ENCODE measurements at places on chromosomes 1 and 21.

DNA sequence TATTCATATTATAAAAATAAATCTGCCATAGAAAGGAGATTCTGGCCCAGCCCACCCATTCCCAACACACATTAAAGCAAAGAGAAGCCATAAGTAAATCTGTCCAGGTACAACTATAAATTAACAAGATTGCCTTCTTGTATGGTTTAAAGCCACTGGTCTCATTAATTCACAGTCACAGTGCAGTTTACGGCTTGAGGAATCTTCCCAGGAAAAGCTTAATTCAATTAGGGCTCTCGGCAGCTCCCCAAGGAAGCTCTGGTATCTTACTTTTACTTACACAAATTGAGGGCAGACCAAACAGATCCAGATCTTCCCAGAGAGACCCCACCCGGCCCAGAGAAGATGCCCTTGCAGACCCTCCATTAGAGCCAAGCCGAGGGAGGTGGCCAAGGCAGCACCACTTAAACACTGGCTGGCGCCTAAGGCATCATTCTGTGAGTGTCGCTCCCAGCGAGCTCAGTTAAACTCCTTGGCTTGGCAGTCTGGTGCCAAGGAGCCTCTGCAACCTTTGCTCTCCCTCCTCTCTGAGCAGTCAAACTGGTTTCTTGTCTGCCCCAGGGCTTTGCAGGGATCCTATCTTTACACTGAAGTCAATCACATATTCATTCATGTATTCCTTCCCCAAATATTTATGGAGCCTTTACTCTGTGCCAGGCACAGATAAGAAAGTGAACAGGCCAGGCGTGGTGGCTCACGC, 10.7 kb downstream of the SLC9A1 start:
- DNase-seq = no peak

GRCh38 chr1:201999625-202000238, 10.7 kb upstream of the ELF3 start:
- DNase-seq = peak; percentile 40

DNA sequence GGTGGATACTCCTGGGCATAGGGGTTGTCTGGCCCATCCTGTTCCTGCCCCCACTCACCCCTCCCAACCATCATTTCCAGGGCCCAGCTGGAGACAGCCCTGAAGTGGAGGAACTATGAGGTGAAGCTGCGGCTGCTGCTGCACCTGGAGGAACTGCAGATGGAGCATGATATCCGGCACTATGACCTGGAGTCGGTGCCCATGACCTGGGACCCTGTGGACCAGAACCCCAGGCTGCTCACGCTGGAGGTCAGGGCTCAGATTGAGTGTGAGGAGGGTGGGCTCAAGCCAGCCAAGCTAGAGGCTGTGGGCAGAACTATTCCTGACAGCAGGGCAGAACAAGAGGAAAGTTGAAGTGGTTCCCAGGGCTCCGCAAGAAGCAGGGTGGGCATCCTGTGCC, 14.2 kb downstream of the RHOC start:
- no peak for DNase-seq

DNA sequence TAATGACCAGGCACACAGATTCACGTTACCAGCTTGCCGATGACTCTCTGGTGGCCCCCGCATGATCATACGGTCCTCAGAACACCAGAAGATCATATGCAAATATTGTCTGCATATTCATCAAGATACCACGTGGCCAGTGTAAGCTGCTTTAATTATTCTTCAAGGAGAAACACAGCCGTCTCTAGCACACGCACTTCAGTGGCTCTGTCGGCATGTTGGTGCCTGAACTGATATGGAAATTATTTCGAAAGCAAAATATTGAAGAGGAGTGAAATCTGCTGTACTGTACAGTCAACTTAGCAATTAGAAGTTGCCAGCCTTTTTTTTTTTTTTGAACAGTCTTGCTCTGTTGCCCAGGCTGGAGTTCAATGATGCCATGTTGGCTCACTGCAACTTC, 5.9 kb upstream of the KIF26B start:
- DNase-seq = no peak

DNA sequence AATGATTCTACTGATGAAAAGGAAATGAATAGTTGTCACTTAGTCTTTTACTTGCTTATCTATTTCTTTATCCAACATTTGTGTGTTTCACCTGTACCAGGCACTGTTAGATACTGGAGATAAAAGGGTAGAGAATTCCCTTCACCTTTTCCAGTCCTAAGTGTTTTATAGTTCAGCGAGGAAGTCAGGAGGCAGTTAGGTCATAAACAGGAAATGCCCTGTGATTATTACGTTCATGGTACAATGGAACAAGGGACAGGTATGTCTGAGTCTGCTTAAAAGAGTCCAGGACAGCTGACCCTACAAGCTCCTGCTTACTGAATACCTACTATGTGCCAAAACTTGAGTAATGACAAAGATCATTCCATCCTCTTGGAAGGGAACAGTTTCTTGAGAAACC, 77.8 kb downstream of the TNR start:
- DNase-seq = no peak

DNA sequence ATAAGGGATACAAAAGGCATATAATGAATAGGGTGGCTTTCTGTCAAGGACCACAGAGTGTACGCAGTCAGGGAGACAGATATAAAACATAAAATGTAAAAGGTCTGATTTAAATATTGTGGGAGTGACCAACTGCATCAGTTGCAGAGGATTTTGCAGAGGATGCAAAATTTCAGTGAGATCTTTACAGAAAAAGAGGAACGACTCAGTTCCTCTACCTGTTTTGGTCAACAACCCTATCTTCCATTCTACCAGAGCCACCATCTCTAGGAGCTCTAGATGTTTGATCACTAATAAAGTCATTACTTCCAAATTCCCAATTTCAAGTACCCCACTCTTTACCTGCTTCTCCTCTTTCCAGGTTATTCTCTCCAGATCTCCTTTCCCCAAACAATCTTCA, 16.5 kb downstream of the SOD1 start:
- DNase-seq = no peak

- DNase-seq = no peak
Measured at GRCh38 chr1:182299728-182300616, 91.6 kb downstream of the GLUL start.

Measured in CD4-positive, alpha-beta T cell treated with Interleukin-6 for 4 hours (primary cell).